CD4-positive, alpha-beta memory T cell (primary cell): ENCODE measurements at places on chromosomes 5 and 9.

- DNase-seq: no peak
Observed at GRCh38 chr5:74851684-74852353, 14.4 kb downstream of the FAM169A start.

DNA sequence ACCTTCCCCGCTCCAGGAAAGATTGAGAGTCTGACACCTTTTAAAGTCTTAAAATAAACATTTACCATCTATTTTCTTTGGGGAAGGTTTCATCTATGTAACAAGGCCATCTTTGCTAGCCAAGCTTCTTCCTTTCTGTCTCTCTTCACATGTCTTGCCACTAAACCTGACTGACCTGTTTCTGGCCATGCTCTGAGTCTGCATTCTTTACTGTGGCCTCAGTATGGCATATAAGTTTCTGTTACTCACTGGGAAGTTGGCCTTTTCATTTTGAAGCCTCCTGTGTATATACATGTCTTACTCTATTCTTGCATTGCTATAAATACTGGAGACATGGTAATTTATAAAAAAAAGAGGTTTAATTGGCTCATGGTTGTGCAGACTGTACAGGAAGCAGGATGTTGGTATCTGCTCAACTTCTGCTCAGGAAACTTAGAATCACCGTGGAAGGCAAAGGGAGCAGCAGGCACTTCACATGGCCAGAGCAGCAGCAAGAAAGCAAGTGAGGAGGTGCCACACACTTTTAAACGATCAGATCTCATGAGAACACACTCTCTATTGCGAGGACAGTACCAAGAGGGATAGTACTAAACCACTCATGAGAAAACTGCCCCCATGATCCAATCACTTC lies 48.1 kb downstream of the KCNV2 start:
- no peak for DNase-seq

GRCh38 chr5:14082973-14083372 lies 60.2 kb upstream of the TRIO start:
- no peak for DNase-seq

GRCh38 chr9:18626046-18626698 lies 152.2 kb downstream of the ADAMTSL1 start:
- no peak for DNase-seq

GRCh38 chr9:14096258-14096922 lies 217.6 kb downstream of the NFIB start:
- no peak for DNase-seq
